ENCODE measurements at places on chromosomes 11 and 22. TPM values are rescaled to one million over a fixed set of nuclear protein-coding genes. Genes with fewer than 3 reads are reported as not detected.

DNA sequence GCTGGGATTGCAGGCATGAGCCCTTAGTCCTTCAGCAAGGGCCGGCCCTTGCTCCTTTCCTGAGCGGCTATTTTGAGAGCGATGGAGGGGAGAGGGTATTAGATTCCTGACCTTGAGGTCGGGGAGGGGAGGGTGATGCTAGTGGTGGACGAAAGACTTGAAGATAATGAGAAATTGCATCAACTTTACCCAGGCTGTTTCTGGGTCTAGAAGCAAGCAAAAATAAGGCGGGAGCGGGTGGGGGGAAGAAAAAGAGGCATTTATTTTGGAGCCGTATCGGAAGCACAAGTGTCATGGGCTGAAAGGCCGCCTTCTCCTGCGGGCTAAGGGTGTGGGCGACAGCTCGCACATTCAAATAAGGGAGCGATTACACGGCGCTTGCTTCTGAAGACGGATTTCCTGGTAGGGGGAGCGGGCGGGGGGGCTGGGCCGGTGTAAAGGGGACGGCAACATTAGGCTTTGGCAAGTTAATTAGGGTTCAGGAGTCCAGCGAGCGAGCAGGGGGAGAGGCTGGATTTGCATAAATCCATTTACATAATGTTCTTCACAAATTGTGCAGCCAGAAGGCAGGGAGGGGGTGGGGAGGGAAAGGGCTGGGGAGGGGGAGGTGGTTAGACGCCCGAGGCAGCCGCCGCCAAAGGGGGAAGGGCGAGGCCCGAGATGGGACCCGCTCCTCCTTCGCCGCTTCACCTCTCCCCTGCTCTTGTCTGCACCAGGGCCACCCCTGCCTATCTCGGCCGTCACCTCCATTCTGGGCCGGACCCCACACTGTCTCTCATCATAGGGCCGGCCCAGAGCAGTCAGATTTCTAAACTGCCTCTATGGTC is 245.9 kb downstream of the MIAT start:
- H3K27ac ChIP-seq = no peak overlapping the region
- H3K4me1 ChIP-seq = peaks cover 2% of the 10 kb centered on the region
- H3K27me3 ChIP-seq = peaks cover 2% of the 10 kb centered on the region
- no peaks in the 10 kb centered on the region for H3K36me3 ChIP-seq

GRCh38 chr11:62487738-62488551 is 58.7 kb downstream of the AHNAK start:
- H3K27ac ChIP-seq = no peak overlapping the region
- no peak for DNase-seq
- no peaks in the 10 kb centered on the region for H3K27me3 ChIP-seq
- H3K36me3 ChIP-seq = no peaks in the 10 kb centered on the region

Gene CHRM1
- polyA plus RNA-seq = not detected

Gene NXPE4
- 0.35 TPM for polyA plus RNA-seq

Gene DDTL
- polyA plus RNA-seq = 1.4 TPM

Gene OOSP2
- polyA plus RNA-seq = 0.18 TPM

DNA sequence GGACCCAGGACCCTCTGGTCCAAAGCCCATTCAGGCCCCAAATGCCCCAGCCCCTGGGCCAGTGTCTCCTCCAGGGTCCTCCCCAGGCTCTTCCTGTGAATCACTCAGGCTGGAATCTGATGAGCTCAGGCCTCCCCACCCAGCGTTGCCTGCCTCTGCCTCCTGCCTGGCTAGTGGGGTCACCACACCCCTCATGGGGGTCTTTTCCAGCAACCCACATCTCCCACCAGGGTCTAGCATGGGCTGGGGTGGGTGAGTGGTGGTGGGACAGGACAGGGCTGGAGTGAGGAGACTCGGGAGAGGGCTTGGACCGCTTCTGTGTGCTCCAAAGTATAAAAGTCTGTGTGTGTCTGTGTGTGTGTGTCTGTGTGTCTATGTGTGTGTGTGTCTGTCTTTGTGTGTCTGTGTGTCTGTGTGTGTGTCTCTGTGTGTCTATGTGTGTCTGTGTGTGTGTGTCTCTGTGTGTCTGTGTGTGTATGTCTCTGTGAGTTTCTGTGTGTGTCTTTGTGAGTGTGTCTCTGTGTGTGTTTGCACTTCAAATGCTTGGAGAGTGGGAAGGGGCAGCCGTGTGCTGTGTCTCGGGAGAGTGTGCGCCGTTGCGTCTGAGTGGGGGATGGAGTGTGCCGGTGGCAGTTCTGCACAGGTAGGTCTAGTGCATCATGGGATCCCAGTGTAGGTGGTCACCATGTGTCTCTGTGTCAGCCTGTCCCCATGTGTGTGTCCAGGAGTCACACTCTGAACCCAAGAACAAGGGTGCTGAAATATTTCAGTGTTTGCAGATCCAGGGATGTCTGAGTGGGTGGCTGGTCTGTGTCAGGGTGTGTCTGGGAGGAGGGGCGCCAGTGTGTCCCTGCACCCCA is 8.8 kb downstream of the RIN1 start:
- H3K27ac ChIP-seq = no peak overlapping the region
- no peak overlapping the region for H3K4me3 ChIP-seq
- no peaks in the 10 kb centered on the region for H3K27me3 ChIP-seq
- no peaks in the 10 kb centered on the region for H3K36me3 ChIP-seq
- H3K4me1 ChIP-seq = peaks cover 14% of the 10 kb centered on the region
